ENCODE measurements at places on chromosomes 5 and 9. TPM values are rescaled to one million over a fixed set of nuclear protein-coding genes. Genes with fewer than 3 reads are reported as not detected.

The CDC25C gene
- total RNA-seq, result 17.6 TPM

The NEUROG1 gene
- total RNA-seq, result not detected

The SGCD gene
- 0.06 TPM for total RNA-seq

The P4HA2 gene
- 33.6 TPM for total RNA-seq

The TEX48 gene
- total RNA-seq, result not detected

The FAT2 gene
- total RNA-seq, result under 0.01 TPM

The ABO gene
- total RNA-seq, result 0.65 TPM
